ENCODE measurements at places on chromosomes 11 and 22. TPM values are rescaled to one million over a fixed set of nuclear protein-coding genes. Genes with fewer than 3 reads are reported as not detected.

Gene CDCA5
- 0.19 TPM for total RNA-seq

Gene THYN1
- 15.0 TPM for total RNA-seq

Gene OR2D2
- total RNA-seq: not detected

Gene NPAS4
- total RNA-seq: not detected

Gene WNT7B
- 0.83 TPM for total RNA-seq

Gene CDKN1C
- 23.1 TPM for total RNA-seq

Gene ART1
- not detected for total RNA-seq

Gene INS
- 1,666 TPM for total RNA-seq

Gene LUZP2
- not detected for total RNA-seq

Gene USP2
- total RNA-seq: 4.7 TPM

Gene VPREB1
- total RNA-seq: not detected

DNA sequence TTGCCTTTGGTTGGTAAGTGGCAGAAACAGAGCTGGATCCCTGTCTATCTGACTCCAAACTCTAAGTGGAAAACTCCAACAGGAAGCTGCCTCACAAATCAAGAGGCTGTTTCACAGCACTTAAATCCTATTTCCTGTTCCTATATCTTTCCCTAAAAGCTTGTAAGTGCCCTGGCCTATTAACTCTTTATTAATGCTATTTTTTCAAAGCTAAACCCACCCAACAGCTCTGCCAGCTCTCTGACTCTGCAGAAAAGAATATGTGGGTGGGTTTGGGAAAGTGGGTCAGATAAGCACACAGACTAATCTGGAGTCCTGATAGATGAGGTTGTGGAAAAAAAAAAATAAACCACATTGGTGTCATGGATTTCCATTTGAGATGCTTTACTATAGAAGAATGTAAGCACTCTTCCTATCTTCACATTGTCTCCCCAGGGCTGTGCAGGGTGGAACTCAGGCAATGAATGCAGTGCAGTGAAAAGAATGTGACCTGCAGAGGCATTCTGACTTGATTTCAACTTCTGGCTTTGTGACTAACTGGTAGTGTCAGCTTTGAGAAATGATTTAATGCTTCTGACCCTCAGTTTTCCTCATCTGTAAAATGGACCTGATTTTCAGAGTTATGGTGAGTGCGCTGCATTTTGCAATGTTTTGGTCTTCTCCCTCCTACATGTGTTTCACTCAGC, 125.6 kb downstream of the AASDHPPT start:
- H3K4me3 ChIP-seq: no peak overlapping the region
- no peaks in the 10 kb centered on the region for H3K36me3 ChIP-seq
- no peak for DNase-seq
- H3K27ac ChIP-seq: no peak overlapping the region
- H3K4me1 ChIP-seq: peaks cover 6% of the 10 kb centered on the region

GRCh38 chr11:66032957-66033735, 6.9 kb upstream of the CATSPER1 start:
- DNase-seq: no peak
- H3K27me3 ChIP-seq: no peaks in the 10 kb centered on the region
- H3K4me3 ChIP-seq: no peak overlapping the region
- no peaks in the 10 kb centered on the region for H3K36me3 ChIP-seq
- no peak overlapping the region for H3K27ac ChIP-seq

DNA sequence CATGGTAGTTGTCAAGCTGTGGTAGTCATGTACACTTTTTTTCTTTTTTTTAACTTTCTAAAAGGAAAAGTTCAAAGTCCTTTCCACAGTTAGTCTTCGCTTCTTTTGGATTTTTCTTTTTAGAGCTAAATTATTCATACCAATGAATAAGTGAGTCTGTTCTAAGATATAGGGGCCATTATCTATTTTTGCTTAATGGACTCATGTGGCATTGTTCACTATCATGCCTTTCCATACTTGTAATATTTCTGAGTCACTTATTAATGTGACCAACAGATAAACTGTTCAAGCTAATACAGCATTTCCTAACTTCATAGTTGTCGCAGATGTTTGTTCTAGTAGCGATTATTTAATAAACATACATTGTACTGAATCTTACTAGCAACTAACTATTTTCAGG, 8.0 kb upstream of the B3GNT6 start:
- H3K27me3 ChIP-seq: no peaks in the 10 kb centered on the region
- H3K4me3 ChIP-seq: no peak overlapping the region

DNA sequence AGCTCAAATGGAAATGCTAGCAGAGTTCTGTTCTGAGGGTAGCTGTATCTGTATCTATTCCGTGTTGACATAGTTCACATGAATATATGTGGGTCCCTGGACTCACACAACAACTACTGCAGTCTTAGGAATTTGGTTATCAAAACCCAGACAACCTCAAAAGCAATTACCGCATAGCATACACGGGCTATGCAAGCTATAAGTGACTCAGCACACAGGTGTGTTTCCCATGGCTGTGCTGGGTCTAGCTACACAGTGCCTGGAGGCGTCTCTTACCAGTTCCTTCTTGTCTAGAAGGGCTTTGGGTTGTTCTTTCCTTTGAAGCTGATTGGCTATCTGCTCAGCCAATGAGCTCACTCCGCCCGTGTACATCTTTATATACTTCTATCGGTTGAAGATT, 98.2 kb upstream of the BID start:
- no peak overlapping the region for H3K4me3 ChIP-seq
- H3K27ac ChIP-seq: no peak overlapping the region
- H3K36me3 ChIP-seq: peaks cover 35% of the 10 kb centered on the region
- H3K4me1 ChIP-seq: no peaks in the 10 kb centered on the region

DNA sequence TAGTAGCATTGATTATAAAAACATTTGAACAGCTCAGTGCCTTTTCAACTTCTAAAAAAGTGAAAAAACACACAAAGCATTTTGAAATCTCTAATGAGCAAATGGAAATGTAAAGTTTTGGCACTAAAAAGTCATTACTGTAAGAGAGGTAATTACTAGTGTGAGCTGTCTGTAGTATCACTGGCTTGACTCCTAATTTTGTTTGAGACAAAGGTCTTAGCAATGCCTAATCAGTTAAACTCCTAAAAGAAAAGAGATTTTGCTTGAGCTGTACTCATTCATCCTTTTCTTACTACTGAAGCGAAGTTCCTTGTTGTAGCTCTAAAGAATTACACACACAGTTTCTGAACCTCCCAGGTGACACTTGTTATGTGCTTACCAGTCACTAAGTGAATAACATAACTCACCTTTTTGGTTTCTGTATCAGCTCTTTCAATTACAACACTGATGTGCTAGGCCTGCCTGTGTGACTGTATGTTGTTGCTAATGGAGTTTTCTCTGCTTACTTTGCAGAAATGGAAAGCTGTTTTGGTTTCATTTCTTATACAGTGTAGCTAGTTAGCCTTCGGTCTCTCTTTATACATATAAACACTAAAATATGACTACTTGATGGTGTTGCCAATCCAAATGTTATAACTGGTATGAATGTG, 924.4 kb upstream of the TENM4 start:
- no peaks in the 10 kb centered on the region for H3K4me1 ChIP-seq
- no peaks in the 10 kb centered on the region for H3K27me3 ChIP-seq
- no peak for DNase-seq
- no peak overlapping the region for H3K27ac ChIP-seq
- H3K4me3 ChIP-seq: no peak overlapping the region
- no peaks in the 10 kb centered on the region for H3K36me3 ChIP-seq

GRCh38 chr11:36115378-36115801, 171.5 kb downstream of the LDLRAD3 start:
- H3K4me3 ChIP-seq: no peak overlapping the region
- no peak for DNase-seq
- H3K27me3 ChIP-seq: no peaks in the 10 kb centered on the region
- H3K4me1 ChIP-seq: no peaks in the 10 kb centered on the region

DNA sequence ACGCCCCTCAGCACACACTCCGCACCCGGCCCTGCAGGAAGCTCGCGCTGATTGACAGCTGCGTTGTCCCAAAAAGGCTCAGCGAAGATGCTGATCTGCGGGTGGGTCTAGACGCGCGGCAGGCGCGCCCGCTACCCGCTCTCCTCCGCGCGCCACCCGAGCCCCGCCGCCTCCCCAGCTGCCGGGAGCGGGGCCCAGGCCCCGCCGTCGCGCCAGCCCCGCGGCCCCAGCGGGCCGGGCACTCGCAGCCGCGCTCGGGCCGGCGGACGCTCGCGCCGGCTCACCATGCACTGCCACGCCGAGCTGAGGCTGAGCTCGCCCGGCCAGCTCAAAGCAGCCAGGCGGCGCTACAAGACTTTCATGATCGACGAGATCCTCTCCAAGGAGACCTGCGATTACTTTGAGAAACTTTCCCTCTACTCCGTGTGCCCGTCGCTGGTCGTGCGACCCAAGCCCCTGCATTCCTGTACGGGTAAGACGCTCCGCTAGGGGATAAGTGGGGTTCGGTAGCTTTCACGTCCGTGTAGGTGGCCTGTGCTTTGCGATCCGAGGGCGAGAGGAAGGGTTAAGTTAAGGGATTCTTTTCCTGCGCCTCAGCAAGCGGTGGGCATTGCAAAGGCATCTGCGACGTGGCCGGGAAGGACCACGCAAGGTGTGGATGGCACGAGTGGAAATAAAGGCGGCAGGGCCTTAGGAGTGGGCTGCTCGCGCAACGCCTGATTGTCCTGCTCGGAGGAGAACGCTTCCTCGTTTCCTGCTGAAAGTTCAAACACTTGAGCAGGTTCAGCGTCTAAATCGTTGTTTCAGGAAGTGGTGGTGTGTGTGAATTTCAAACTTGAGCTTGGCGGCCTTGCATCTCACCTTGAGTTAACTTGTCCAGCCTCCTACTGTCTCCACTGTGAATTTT, at the start of gene BARX2:
Gene BARX2 (plus strand): TSS at position 98 of the 907 bp plus-strand sequence. CDS start 188 bp downstream, at position 286.
- peak within 1 kb of the TSS; percentile 79 for H3K27ac ChIP-seq
- no peaks in the 10 kb centered on the region for H3K36me3 ChIP-seq
- peak within 1 kb of the TSS; percentile 23 for H3K4me3 ChIP-seq

GRCh38 chr11:78786086-78786485, 211.4 kb upstream of the NARS2 start:
- DNase-seq: no peak
- no peak overlapping the region for H3K27ac ChIP-seq
- H3K4me3 ChIP-seq: no peak overlapping the region
- H3K4me1 ChIP-seq: peaks cover 3% of the 10 kb centered on the region
- H3K36me3 ChIP-seq: no peaks in the 10 kb centered on the region

DNA sequence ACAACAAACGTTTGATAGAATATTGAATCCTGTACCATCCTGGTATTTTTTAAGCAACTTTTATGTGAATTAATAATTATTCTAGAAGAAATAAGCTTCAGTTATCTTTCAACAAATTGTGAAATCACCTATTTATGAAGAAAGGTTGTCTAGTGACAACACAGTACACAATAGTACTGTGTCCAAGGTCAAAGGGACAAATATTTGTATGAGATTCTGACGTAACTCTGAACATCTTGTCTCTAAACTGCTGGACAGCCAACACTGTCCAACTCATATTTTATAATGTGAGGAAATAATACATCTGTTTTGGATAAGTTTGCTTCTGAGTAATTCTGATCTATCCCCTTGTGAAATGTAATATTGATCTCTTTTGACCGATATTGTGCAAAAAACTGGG, 18.9 kb downstream of the CASP5 start:
- no peak for DNase-seq
- no peak overlapping the region for H3K4me3 ChIP-seq
- no peaks in the 10 kb centered on the region for H3K36me3 ChIP-seq
- H3K27me3 ChIP-seq: no peaks in the 10 kb centered on the region

GRCh38 chr11:57364851-57365660, 15.9 kb downstream of the PRG3 start:
- DNase-seq: no peak
- H3K4me1 ChIP-seq: no peaks in the 10 kb centered on the region
- no peaks in the 10 kb centered on the region for H3K27me3 ChIP-seq
- H3K4me3 ChIP-seq: no peak overlapping the region

DNA sequence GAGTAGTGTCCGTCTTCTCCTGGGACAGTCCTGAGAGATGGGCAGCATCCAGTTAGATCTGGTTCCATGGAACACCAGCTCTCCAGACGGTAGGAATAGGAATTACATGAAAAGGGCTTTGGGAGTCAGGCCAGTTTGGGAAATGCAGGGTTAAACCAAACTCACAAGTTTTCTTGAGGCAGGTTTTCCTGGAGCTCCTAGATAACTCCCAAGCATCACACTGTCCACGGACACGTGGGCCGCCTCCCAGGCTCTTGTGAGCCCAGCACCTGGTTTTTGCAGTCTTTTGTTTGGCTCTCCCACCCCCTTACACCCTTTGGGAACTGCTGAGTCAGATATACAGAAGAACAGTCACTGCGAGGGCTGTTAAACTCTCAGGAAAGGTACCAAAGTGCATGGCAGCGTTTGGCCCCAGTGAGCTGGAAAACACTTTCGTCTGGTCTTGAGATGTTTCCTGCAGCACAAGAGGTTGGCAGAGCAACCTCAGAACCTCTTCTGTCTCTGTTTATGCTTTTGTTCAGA, 90.0 kb downstream of the BCR start:
- no peak for DNase-seq
- no peak overlapping the region for H3K4me3 ChIP-seq
- H3K36me3 ChIP-seq: no peaks in the 10 kb centered on the region

DNA sequence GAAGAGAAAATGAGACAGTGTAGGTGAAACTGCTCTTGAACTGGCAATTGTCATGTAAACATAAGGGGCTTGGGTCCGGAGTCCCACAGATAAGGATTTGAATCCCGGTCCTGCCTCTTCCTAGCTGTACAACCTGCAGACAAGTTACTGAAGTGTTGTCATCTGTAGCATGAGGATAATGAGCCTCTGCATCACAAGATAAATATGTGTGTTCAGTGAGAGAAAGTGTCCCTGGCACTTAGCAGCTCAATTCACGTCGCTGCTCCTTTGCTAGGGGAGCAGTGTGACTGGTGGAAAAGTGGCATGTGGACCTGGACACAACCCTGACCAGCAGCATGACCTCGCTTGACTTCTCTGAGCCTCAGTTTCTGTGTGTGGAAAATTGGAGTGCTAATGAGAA, 73.7 kb upstream of the NECTIN1 start:
- no peaks in the 10 kb centered on the region for H3K27me3 ChIP-seq
- no peaks in the 10 kb centered on the region for H3K4me1 ChIP-seq
- no peak overlapping the region for H3K4me3 ChIP-seq
- no peaks in the 10 kb centered on the region for H3K36me3 ChIP-seq
- DNase-seq: no peak
- no peak overlapping the region for H3K27ac ChIP-seq

DNA sequence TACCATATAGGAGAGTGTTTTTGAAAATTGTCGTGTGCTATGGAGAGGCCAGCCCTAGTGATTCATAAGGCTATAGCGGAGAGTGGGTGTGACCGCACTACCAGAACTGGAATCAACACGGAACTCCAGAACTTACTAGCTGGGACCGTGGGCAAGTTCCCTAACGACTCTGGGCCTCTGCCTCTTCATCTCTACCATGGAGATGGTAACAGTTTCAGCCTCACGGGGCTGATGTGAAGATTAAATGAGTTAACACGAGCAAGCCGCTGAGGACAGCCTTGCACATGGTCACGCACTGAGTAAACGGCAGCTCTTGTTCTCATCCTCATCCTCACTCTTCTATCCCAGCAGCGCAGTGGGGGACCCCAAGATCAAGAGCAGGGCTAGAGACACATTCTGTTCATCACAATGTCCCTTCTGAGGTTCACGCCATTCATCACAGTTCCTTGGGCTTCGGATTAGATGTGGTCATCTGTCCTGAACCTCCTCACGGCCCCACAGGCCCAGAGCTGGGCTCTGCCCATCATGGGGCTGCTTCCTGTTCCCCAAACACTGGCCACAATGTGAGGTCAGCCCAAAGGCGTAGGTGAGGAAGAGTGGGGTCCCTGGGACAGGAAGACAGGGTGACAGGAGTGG, 47.2 kb upstream of the CD5 start:
- no peak overlapping the region for H3K27ac ChIP-seq
- H3K4me3 ChIP-seq: no peak overlapping the region
- no peak for DNase-seq
- no peaks in the 10 kb centered on the region for H3K27me3 ChIP-seq
- H3K36me3 ChIP-seq: no peaks in the 10 kb centered on the region

- DNase-seq: no peak
- no peaks in the 10 kb centered on the region for H3K27me3 ChIP-seq
- H3K27ac ChIP-seq: no peak overlapping the region
- H3K36me3 ChIP-seq: peaks cover 3% of the 10 kb centered on the region
- no peak overlapping the region for H3K4me3 ChIP-seq
These were observed 7.4 kb upstream of the CCDC34 start for GRCh38 chr11:27370374-27370773.
